MCF 10A (cell line): ENCODE measurements at places on chromosomes 16 and 17.

GRCh38 chr17:9479964-9480363 lies 95.7 kb downstream of the STX8 start:
- no peak for DNase-seq

DNA sequence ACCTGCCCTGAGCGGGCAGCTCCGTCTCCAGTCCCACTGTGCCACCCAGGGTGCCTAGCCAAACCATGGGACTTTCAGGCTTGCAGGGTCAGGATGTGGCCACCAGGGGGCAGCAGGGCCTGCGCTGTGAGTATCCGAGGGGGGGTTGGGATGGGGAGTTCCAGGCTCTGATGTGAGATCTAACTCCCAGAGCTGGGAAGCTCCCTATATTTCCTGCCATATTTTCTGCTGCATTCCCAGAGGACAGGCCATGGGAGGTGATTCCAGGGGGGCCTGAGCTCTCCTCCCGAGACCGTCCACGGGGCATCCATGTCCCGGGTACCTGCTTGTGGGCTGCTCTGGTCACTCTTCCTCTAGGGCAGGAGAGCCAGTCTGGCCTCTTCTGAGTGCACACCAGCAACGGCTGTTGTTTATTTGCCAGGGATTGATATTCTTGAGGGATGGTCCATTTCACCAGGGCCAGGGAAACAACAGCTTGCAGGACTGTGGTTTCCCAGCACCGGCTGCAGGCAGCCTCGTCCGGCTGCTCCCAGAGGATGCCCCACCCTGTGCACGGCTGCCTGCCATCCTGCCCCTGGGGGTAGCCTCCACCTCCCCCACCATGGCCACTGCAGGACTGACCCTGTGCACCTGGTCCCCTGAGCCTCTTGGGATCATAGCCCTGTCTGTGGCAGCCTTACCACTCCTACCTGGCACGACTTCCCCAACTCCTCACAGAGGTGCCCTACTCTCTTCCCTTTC lies 1.2 kb downstream of the GPR142 start:
- peak; percentile 74 for DNase-seq

DNA sequence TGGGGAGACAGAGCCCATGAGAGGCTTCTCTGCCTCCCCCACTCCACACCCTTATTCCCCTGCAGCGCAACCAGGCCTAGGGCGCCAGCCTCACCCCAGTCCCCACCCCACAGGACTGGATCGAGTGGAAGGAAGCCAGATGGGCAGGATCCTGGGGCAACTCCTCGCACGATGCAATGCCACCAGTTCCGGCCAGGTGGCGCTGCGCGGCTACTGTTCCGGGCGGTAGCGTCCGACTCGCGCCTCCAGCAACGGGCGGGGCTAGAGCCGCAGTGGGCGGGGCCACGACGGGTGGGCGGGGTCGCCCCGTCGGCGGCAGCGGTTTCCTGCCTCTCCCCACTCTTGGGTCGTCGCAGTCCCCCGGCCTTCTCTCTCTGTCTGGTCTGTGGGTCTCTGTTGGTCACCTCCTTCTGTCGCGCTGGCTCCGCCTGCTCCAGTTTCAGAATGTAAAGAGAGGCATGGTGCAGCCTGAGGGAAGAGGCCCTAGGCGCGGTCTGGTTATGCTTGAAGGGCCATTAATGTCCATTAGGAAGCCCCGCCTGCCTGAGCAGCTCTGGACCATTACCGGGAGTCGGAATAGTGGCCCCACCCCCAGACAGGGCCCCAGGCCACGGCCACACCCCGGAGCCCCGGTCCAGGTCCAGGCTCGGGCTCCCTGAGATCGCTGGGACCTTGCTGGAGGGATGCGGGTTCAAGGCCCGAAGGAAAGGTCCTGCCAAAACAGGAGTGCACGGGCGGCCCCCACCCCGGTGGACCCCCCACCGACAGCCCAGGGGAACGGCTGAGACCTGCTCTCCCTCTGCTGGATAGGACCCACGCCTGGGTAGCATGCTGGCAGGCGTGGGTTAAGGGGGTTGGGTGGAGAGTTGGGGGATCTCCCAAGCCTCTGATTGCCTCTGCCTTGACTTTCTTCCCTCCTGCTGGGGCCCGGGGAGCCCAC lies 3.3 kb upstream of the NHERF2 start:
- DNase-seq: peak; percentile 88

- DNase-seq: no peak
Observed at GRCh38 chr16:84339311-84339710, 29.0 kb upstream of the ATP2C2 start.

DNA sequence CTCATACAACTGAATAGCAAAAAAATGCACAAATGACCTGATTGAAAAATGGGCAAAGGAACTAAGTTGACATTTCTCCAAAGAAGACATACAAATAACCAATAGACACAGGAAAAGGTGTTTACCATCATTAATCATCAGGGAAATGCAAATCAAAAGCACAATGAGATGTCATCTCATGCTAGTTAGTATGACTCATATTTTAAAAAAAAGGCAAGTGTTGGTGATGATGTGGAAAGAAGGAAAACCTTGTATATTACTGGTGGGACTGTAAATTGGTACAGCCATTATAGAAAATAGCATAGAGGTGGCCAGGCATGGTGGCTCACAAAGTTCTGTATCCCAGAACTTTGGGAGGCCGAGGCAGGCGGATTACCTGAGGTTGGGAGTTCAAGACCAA lies 232.5 kb upstream of the ZFHX3 start:
- DNase-seq: no peak
